NCI-H510A (cell line): ENCODE measurements at places on chromosomes 3 and 15.

DNA sequence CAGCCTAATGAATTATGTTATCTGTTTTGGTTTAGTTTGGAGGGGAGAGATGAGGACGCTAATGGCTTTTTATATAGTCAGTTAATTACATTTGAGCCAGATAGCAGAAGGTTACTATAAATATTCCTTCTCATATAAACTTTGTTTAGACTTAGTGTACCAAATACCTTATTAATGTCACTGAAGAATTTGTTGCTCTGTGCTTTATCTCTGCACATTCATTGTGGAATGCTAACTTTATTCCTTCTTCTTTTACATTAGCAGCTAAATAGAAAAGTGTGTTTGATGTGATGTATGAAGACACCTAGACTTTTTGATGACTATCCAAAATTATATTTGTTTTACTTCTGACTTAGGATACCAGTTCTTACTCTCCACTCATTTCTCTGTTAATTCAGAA lies 105.2 kb downstream of the EPHA3 start:
- DNase-seq: no peak

DNA sequence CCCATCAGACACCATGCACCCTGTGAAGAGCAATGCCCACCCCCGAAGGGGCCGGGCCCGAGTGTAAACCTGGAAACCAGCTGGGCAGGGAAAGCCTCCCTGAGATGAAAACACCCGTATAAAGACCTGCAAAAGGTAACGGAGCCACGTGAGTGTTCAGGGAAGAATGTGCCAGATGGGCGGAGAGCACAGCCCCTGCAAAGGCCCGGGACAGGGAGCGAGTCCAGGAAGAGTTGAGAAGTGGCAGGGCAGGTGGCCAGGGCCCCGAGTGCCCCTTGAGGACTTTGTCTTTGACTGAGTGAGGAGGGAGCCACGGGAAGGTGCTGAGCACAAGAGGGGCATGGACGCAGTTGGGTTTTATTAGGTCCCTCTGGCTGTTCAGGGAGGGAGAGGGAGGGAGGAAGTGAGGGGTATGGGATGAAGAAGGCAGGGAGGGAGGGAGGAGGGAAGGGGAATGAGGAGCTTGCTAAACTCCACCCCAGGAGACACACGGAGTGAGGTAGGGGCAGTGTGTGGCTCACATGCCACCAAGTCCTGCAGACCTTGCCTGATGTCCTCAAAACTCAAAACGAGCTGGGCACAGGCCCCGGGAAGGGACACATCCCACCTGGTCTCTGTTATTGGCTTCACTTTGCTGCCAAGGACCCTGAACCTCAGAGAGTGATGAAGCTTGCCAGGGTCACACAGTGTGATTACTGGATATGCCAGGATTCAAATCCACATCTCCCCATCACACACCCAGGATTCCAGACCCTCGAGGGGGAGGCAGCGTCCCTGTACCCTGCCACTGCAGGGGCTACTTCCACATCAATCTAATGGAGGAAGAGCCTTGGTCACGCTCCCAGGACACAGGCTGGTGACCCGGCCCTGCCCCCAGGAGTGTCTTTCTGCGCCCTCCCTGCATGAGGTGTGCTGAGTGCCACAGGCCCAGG lies 49.1 kb upstream of the IQSEC1 start:
- DNase-seq: no peak

DNA sequence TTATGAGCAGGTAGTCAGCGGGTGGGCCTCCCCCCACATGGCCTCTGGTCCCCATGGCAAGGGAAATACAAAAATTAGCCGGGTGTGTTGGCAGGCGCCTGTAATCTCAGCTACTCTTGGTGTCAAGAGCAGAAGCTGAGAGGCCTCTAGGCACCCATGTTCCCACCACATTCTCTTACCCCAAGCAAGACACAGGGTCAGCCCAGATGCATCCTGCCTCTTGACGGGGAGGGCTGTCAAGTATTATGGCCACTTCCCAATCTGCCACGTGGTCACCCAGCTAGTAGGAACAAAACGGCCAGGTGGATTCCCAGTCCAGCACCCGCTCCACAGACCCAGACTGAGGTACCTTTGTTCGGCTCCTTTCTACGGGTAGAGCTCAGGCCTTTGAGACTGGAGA lies 16.2 kb upstream of the SLC6A6 start:
- DNase-seq: no peak

DNA sequence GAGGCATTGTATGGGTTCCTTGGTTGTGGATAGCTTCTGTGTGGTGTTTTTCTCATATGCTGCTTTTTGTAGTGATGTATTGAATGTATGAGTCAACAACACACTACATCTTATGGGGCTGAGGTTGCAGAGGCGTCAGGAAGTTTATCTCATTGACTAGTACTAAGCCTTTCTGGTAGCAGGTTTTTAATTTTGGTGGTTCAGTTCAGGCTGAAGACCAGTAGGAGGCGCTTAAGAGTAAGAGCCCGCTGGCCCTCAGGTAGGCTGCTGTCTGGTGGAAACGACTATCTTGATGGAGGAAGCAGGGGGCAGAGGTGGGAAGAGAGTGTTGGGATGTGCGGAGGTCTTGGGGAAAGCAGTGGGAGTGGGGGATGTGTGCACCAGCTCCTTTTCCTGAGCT lies 62.4 kb downstream of the RTP4 start:
- no peak for DNase-seq

DNA sequence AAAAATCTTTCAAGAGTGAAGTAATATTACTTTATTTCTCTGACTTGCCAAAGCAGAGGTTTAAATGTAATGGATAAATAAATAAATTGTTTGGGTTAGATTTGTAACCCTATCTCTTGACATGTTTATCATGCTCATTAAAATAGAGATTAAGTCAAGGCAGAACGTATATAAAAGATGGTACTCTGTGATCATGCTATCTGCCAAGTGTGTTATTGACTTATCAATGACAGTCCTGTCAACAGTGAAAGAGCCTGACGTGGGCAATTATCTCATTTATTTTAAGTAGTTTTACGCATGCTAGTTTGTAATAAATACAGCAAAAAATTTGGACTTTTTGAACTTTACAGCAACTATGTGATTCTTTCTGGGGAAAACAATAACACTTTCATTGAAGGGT lies 43.7 kb downstream of the PROS1 start:
- no peak for DNase-seq

DNA sequence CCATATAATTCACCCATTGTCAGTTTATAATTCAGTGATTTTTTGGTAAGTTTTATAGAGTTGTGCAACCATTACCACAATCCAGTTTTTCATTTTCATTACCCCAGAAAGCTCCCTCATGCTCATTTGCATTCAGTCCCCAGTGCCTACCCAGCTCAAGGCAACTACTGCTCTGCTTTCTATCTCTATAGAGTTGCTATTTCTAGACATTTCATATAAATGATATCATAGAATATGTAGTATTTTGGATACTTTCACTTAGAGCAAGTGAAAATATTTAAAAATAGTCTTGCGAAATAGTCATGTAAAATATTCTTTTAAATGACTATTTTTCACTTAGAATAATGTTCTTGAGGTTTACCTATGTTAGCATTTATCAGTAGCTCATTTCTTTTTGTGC lies 42.1 kb downstream of the ZNF654 start:
- DNase-seq: no peak

- DNase-seq: no peak
Measured at GRCh38 chr3:52865994-52866393, 31.2 kb upstream of the MUSTN1 start.
